ENCODE measurements at places on chromosomes 2 and 18.

DNA sequence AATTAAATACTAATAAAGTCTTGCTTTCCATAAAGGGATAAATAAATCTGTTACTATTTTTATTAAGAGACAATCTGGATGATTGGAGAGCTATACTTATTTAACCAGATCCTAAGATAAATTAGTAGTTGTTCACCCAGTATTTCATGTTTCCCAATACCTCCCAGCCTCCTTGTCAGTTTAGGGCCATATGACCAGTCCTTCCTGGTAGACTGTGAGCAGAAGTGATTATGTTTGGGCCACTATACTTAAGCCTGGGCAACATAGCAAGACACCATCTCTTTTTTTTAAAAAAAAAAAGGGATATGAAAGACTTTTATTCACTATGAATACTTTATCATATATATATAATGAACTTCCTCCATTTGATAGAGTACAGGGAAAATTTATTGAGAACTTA is 48.8 kb upstream of the PPM1B start:
- DNase-seq: no peak

DNA sequence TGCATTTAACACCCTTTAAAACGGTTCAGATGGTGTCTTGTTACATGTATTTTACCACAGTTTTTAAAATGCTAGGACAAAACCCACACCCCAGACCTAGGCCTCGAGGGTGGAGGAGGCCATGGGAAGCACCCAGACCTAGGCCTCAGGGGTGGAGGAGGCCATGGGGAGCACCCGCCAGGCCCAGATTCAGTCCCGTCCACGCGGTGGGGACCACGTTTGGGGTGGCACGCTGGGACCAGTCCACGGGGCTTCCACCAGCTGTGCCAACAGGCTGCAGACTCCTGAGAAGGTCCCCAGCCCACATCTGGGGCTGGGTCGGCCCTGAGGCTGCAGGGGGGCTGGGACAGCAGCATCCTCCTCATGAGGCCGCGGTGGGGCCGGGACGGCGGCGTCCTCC is 63.4 kb downstream of the SLC66A2 start:
- DNase-seq: peak; percentile 74

GRCh38 chr2:131014141-131014540 is 79.1 kb downstream of the FAM168B start:
- no peak for DNase-seq

GRCh38 chr2:177464549-177464948 is 72.0 kb downstream of the AGPS start:
- DNase-seq: no peak

- DNase-seq: no peak
These were observed 31.8 kb downstream of the DDX1 start for GRCh38 chr2:15623481-15623796.

DNA sequence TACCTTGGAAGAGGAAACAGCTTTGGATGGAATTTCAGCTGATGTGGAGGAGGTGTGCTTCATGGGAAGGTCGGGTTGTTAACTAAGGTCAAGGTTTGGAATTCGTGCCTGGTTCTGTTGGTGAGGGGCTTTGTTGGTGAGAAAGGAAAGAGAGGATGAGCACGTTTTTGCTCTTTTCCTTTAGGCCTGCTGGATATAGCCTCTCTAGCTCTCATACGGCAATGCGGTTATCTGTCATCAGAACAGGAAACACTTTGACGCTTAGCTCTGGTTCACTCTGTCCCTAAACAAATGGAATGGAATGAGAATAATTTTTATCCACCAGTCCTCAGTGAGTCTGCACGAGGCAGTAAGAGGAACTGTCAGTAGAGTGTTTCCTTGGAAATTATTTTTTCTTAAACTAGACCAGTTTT is 169.7 kb upstream of the NOSTRIN start:
- no peak for DNase-seq

GRCh38 chr2:11389551-11390398 is 45.3 kb upstream of the ROCK2 start:
- DNase-seq: no peak

GRCh38 chr18:741931-742512 is 29.6 kb upstream of the ENOSF1 start:
- no peak for DNase-seq

GRCh38 chr2:138365581-138365980 is 136.0 kb upstream of the SPOPL start:
- DNase-seq: no peak

GRCh38 chr2:181290182-181290581 is 167.0 kb upstream of the ITGA4 start:
- DNase-seq: no peak

- DNase-seq: no peak
These were observed 47.0 kb downstream of the LANCL1 start for GRCh38 chr2:210429403-210430137.

GRCh38 chr2:222825031-222825430 is 35.8 kb upstream of the ACSL3 start:
- no peak for DNase-seq

- peak; percentile 87 for DNase-seq
These were observed at the start of gene APCDD1 for GRCh38 chr18:10453806-10454680. TSS of gene APCDD1 (plus strand) at chr18:10454635. CDS start at chr18:10454982, 347 bp downstream.

DNA sequence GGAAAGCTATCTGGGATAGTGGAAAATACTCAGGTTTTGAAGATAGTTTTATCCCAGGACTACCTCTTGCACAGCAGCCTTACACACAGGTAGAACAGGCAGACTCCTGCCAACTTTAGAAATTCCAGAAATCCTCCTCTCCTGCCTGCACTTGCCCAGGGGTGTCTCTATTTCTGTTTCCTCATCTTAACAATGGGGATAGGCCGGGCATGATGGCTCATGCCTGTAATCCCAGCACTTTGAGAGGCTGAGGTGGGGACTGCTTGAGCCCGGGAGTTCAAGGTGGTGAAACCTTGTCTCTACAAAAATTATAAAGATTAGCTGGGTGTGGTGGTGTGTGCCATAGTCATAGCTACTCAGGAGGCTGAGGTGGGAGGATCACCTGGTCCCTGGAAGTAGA is 117.0 kb upstream of the ARL5A start:
- DNase-seq: no peak

- DNase-seq: no peak
These were observed 50.9 kb downstream of the REEP1 start for GRCh38 chr2:86286516-86286915.

- no peak for DNase-seq
These were observed 140.9 kb upstream of the MYCN start for GRCh38 chr2:15799432-15799827.

DNA sequence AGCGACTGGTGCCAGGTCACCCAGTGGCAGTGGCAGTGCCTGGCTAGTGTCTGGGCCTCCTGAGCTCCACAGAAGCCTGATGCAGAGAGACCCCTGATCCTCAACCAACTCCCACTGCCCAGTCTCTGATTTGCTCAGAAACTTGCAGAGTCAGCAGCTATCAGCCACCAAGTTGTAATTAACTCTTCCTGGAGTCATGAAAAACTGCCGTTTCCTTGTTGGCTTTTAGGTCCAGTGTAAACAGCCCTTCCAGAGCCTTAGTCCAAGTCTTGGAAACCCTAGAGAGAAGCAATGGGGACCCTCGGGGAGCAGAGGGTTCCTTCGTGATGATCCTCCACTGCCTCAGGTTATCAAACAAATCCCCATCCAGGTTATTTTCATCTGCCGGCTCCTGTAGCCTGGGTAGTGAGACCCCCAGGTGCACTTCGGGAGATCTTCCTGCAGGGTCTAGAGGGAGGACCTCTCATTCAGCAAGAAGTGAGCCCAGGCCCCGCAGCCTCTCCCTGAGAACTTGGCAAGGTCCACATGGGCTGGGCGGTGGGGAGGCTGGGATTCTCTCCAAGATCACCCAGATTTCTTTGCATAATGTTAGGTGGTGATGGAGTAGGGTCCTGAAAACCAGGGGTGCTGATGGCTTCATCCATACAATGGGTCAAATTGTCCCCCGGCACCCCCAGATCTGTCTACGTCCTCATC is 137.7 kb upstream of the HDAC4 start:
- peak; percentile 64 for DNase-seq

DNA sequence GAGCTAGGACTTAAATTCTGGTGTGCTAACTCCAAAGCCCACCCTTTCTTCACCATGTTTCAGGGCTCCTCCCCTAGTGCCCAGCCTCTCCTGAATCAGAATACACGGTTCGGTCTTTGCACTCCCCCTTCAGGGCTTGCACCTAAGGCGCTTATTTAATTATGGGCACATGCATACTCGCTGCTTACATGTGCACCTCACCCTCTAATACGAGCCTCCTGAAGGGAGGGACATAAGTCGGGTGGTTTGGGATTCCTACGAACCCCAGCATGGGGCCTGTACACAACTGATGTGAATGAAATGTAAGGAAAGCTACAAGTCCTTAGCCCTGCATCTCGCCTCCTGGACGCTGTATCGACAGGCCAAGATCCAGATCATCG is 435 bp downstream of the IFT172 start:
- DNase-seq: peak; percentile 37

DNA sequence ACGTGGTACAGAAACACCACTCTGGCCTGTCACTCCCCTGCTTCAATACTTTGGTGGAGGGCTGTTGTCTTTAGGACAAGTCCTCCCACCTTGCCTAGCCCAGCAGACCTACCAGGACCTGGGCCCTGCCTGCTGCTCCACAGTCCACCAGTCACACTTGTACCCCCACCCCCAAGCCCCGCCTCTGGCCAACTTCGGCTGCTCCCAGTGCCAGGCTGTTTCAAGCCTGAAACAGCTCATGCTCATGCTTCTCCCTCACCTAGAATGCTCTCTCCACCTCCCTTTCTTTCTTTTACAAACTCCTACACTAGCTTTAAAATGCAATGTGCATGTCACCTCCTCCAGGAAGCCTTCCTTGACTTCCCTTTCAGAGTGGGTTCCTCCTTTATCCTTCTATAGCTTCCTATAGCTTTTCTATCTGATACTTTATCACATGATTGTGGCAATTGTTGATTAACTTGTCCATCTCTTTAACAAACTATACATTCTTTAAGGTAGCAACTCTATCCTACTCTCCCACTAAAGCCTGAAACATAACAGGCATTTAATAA is 4.8 kb upstream of the OXER1 start:
- no peak for DNase-seq

DNA sequence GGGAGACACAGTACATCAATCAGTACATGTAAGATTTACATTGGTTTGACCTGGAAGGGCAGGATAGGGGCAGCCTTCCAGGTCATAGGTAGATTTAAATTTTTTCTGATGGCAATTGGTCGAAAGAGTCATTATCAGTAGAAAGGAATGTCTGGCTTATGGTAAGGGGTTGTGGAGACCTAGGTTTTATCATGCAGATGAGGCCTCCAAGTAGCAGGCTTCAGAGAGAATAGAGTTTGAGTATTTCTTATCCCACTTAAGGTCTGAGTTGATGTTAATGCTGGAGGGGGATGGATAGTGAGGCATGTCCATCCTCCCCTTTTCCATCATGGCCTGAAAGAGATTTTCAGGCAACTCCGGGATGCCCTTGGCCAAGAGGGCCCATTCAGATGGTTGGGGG is 60.7 kb downstream of the SPTBN1 start:
- DNase-seq: no peak

GRCh38 chr18:61443081-61443725 is 110.0 kb downstream of the CDH20 start:
- no peak for DNase-seq

- no peak for DNase-seq
These were observed 3.3 kb downstream of the ARL5A start for GRCh38 chr2:151824886-151825285.

DNA sequence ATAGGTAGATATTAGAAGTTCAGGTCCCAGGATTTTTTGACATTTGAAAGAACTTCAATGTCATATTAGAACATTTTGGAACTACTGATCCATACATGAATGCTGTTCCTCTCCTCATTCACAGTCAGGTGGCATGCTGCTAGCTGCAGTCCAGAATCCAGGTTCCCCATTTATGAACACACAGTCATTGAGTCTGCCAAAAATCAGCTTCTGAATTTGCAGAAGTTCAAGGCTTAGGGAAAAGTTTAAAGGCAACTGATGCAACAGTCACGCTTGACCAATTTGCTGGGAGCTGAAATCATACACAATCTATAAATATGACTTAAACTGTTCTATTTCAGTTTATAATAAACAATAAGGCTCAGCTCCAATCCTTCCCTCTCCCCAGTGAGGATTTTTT is 17.3 kb upstream of the TTR start:
- DNase-seq: no peak
